ENCODE measurements at places on chromosomes 5 and 9.

DNA sequence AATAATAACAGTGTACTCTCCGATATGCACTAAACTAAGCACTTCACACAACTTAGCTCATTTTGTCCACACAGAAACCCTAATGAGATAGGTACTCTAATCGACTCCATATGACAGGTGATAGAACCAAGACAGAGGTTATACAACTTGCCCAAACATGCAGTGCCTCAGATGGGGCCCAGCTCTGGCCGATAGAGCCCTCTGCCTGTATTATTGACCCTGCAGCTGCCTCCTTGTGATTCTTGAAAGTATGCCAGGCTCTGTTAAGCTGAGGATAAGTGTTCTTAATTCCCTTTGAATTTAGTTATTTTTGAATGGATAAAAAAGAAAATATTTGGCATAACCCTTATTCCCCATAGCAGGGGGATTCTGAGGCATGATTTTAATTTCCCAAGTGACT, 78.5 kb downstream of the HMHB1 start:
- DNase-seq: no peak

GRCh38 chr5:167361795-167362194, 929.6 kb upstream of the WWC1 start:
- no peak for DNase-seq

GRCh38 chr9:14131356-14132088, 182.4 kb downstream of the NFIB start:
- DNase-seq: no peak

DNA sequence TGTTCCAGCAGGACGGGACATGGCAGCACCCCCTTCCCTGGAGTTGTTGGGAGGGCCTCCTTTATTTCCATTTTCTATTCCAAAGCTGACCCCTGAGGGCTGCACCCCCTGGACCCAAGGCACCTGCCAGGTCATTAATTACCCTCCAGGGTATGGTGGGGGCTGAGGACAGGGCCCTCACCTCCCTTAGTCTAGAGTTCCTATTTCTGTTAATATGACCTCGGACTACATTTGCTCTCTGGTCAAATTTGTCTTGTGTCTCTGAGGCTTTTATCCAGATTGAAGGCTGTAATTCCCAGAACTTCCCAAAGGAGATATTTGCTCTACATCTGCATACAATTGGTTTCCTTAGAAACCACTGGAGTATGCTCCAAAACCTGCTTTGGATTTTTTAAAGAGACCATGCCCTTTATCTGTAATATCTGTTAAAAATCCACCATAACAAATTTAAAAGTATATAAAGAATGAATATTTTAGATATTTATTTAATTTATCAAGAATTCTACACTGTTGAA, 16.8 kb downstream of the PHF2 start:
- DNase-seq: no peak

- DNase-seq: no peak
These were observed 113.9 kb downstream of the ARRDC3 start for GRCh38 chr5:91269198-91269597.

DNA sequence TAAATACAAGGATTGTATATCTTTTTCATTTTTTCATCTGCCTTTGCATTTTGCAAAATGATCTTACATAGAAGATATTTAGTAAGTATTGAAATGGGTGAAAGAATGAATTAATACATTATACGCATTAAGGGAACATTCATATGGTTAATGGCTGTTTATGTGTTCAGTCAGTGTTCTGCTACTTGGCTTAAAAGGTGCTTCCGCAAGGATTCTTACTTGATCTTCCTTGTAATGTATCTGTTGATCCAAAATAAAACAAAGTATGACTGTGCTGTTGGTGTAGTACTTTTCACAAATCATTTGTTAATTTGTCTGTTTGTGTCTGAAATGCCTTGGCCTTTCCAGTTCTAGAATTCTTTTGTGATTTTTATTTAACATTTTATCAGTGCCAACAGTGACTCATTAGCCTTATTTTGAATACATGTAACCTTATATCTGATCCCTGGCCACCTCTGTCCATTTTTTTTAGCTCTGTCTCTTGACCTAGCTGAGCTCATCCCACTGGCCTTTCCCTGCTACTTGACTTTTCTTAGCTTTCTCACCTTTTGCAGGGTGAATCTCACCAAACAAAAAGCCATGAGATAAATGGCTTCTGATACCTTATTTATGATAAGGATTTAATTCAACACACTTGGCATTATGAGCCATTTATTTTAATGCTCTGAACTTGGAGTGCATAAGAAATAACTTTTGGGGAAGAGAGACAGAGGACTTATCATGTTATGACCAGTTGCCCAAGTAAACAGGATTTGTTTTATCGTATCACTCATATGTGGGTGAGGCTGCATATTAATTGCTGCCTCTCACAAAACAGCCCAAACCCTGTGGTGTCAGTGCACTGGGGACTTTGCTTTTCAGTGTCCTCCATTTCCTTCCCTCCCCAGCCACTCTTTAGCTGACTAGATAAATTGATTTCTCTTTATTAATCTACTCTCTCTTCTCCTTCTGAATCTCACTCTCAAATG, 340.3 kb downstream of the KDM4C start:
- no peak for DNase-seq

GRCh38 chr9:13899924-13900323, 414.0 kb downstream of the NFIB start:
- no peak for DNase-seq

- no peak for DNase-seq
These were observed 49.3 kb downstream of the DNAJC21 start for GRCh38 chr5:34978681-34979080.

DNA sequence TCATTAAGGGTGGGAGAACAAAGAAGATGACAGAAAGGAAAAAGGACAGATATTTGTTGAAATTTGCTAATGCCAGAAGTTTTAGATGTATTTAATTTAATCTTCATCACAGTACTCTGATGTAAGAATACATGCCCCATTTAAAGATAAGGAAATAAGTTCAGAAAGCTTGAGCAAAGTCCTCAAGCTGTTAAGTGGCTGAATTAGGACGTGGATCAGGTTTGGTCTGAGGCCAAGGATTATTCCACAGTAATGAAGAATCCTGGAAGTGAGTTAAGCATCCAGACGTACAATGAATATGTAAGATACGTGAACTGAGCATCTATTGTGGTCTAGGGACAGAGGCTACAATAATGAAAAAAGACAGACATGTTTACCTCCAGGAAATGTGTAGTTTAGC, 671.3 kb downstream of the PRELID2 start:
- DNase-seq: no peak

DNA sequence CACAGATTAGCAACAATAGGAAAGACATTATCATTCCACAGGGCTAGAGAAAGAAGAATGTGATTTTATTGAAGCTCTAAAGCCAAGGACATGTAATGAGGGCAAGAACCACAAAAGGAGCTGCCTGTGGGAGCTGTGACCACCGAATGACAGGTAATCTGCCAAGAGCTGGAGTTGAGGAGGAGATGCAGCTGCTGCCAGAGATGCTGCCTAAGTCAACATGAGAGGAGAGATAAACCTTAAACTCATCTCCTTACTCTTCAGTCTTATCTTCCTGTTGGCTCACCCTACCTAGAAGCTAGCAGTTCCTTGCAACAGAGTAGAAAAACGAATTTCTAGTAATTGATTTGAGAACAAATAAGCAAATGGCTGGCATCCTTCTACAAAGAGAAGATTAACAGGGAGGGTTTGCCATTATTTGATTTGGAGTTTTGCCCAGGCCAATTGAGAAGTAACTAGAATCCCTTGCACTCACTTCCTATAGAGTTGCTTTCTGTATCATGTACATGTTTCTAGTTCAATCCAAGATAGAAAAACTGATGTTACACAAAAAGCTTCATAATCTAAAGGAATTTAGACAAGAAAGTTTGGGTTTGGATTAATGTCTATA, 539.2 kb downstream of the TLE1 start:
- no peak for DNase-seq

DNA sequence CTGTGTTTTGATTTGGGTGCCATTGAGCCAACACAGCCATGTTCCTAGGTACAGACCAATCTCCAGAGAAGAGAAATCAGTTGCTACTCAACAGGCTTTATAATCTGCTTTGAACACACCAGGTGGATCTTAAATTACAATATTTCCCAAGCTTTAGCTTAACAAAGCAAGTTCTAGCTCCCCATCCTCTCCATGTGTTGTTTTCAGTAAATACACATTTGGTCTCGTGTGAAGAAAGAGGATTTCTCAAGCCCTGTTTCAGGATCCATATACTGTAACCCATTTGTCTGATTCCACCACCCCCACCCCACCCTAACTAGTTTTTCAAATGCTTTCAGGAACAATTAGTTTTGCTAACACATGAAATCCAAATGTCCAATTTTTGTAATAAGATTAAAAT, 109.6 kb upstream of the NIPBL start:
- no peak for DNase-seq

DNA sequence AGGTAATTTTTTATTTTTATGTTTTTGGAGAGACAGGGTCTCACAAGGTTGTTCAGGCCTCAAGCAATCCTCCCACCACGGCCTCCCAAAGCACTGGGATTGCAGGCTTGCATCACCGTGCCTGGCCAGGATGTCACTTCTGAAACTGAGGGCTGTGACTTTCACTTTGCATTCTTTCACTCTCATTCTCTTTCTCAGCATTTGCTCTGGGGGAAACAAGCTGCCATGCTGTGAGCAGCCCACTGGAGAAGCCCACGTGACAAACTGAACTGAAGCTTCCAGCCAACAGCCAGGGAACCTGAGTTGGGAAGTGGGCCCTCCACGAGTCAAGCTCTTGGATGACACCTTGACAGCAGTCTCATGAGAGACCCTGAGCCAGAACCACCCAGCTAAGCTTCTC, 109.4 kb downstream of the C5orf15 start:
- DNase-seq: no peak

DNA sequence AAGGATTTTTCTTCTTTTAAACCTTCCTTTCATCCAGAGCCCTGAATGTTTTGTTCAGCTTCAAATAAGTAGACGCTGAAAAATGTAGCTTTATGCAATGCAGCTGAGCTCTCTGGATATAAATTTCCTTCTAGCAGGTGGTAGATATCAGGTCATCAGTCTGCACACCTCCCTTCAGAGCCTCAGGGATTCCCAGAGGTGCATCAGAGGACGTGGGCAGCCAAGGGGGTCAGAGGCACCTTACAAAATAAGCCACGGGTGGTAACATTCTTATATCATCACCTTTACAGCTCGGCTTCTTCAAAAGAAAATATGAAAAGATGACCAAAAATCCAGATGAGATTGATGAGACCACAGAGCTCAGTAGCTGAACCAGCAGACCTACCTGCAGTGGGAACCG, 19.3 kb downstream of the MOCS2 start:
- DNase-seq: no peak

- DNase-seq: no peak
These were observed 7.8 kb upstream of the VLDLR start for GRCh38 chr9:2613730-2614271.

DNA sequence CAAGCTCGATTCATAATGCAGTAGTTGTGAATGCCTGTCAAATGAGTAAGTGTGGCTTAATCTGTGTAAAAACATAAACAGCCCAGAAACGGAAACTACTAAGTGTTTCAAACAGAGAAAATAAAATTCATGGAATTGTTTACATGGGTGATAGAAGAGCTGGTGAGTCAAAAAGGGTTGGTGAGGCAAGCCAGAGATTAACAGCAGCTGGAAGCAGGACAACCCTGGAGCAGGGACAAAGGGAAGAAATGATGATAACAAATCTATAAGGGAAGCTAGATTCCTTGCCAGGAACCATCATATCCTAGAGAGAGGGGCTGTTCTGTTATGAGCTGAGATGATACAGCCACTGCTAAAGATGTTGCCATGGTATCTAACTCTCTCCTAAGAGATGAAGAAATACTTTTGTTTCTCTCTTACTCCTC, 18.0 kb upstream of the PRR16 start:
- DNase-seq: no peak

DNA sequence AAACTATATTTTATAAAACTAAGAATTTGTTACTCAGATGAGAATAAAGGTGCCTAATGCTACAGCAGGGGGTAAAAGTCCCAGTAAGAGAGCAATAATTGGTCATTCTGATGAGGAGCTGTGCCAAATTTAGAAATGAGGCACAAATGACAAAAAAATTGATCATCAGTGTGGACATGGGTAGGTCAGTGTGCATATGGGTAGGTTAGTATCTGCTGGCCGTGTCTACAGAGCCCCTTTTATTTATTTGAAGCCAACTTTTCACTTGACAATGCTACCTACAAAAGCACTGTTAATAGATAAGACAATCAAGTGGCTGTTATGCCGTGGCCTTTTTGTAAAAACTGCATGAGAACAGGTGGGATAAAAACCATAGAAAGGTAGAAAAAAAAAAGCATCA, 454.6 kb downstream of the RAB3C start:
- DNase-seq: no peak

DNA sequence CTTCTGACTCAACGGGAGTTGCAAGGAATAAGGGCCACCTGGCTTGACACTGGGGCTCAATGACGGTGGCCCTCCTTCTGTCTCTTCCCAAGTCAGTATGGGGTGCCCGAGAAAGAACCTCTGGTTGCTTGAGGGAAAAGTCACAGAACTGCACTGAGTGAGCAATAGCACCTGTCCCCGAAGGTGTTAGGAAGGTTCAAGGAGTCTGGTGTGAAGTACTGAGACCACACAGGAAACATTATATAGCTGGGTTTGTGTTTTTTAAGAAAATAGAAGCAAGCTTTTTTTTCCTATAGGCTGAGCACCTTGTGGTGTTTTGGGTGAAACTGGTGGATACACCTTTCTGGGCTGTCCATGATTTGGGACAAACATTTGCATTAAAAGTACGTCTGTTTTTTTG, 62.9 kb downstream of the SPIN1 start:
- DNase-seq: no peak

GRCh38 chr9:129166623-129167557, 11.2 kb downstream of the IER5L start:
- peak; percentile 3 for DNase-seq

- no peak for DNase-seq
These were observed 5.5 kb downstream of the OTULIN start for GRCh38 chr5:14669975-14670374.

DNA sequence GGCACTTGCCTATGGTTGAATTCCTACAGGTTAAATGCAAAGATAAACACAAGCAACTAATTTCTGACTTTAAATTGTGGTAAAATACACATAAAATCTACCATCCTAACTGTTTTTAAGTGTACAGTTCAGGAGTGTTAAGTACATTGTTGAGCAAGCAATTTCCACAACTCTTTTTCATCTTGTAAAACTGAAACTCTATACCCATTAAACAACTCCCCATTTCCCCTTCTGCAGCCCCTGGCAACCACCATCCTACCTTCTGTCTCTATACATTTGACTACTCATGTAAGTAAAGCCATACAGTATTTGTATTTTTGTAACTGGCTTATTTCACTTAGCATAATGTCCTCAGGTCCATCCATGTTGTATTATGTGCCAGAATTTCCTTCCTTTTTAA, 38.5 kb upstream of the STX17 start:
- DNase-seq: no peak

DNA sequence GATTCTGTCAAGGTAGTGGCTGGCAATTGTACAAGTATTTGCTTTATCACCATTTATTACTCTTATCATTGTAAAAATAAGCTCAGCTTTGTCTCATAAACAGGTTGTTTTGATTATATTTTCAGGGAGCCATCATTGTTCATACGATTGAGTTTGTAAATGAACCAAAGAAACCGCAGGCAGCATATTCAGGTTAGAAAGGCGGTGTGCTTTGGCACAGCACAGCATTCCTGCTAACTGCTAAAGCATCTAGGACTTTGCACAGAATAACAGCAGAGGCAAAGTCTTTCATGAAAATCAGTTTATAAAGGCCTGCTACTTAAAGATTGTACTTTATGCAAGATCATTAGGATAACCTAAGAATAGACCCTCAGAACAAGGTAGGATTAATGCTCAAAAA, 281.5 kb upstream of the SLC24A2 start:
- DNase-seq: no peak

- DNase-seq: no peak
These were observed 8.7 kb upstream of the MRPS2 start for GRCh38 chr9:135491764-135492163.
